ENCODE measurements at places on chromosomes 4 and X. TPM values are rescaled to one million over a fixed set of nuclear protein-coding genes. Genes with fewer than 3 reads are reported as not detected.

PPP2R3B gene
- total RNA-seq, result 18.8 TPM

TEC gene
- 4.1 TPM for total RNA-seq

DNA sequence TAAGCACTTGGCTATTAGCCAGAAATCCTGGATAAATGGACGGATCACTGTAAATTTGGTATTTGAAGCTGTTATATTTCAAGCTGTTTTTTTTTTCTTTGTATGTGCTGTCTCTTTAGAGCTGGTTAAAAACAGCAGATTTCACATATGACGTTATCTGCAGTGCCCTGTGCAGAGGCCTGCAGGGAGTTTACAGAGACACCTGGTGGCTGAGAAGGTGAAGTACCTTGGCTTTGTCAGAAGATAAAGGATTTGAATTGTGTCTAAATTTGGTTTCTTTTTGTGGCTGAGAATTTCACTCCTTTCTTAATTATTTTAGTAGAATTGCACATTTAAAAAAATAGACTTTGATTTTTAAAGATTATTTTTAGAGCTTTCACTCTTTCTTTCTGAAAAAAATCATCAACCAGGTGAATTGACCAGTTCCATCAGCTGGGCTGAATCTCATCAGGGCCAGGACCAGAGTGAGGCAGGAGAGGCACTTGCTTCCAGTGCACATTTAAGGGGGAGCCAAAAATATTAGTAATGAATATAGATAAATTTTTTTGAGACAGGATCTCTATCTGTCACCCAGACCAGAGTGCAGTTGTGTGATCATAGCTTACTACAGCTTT is 9.6 kb upstream of the CHRNA9 start:
- DNase-seq, result peak; percentile 78

DNA sequence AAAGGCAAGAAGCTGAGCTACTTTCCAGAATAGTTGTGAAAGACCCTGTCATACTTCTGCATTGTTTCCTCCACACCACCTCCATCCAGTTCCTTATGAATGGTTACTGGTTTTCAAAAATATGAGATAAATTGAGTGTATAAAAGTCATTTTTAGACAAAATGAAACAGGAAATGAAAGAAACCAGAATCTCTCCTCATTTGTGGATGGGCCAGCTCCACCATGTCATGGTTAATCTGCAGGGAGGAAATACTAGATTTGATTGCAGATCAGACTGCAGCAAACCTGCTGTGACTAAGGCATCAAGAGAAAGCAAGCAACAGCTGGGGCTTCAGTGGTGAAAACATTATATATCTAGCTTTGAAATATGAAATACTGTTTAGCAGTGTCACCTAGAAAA is 23.8 kb downstream of the F9 start:
- DNase-seq, result no peak

GRCh38 chr4:78155616-78156105 is 98.5 kb downstream of the FRAS1 start:
- no peak for DNase-seq

DNA sequence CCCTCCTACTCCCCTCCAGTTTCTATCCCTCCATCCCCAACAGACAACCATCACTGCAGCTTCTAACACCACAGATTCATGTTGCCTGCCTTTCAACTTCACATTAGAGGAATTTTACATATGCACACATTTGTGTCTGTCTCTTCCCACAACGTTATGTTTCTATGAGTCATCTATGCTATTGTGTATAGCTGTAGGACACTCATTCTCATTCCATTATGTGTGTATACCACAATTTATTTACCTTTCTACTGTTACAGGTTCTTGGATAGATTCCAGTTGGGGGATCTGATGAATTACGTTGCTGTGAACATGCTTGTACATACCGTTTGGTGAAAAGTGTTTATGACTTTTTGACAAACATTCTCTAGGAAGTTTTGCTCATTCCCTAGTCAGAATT is 58.8 kb upstream of the TRPC3 start:
- no peak for DNase-seq

DNA sequence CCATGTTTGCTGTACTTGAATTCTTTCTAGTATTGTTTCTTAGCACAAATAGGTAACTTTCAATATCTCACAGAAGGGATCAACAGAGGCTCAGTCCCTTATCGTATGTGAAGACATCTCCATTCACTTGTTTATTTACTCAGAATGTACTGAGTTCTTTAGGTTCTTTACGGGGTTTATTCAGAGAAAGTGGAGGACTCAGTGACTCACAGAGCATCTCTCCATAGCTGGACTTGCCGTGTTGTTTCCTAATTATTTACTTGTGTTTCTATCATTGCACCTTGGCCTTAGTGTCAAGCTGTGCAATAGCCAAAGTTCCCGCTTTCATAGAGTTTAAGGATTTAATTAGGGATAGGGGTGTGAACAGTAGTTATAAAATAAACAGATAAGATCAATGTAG is 57.1 kb downstream of the RHOH start:
- no peak for DNase-seq

All from lung (tissue), 17 donors.